Activated CD4-positive, alpha-beta T cell treated with anti-CD3 and anti-CD28 coated beads for 36 hours (primary cell): ENCODE measurements at places on chromosomes 16 and 17. TPM values are rescaled to one million over a fixed set of nuclear protein-coding genes. Genes with fewer than 3 reads are reported as not detected.

DNA sequence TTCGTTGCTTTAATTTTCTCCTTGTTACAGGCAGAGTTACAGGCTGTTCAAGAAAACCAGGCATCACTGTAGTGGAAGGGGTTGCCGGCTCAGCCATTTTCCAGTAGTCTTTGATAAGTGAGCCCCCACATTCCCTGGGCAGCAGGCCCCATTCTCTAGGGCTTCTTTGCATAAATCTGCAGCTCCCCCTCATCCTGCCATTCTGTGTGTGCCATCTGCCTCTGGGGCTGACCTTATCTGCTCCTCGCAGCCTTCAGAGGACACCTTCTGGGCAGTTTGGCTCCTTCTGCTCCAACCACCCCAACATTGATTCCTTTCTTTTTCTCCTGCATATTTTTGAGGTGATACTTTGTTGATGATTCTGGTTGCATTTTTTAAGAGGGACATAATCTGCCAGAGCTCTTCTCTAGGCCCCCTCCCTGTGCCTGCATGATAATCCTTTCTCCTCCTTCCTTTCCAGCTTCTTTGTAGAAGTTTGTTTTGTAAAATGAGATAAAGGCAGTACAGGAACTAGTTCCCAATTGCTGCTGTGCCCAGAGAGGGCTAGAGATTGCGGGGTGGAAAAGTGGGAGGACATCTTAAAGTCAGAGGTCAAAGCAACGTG lies 17.1 kb downstream of the RND2 start:
- no peaks in the 10 kb centered on the region for H3K4me1 ChIP-seq
- H3K36me3 ChIP-seq, result peaks cover 18% of the 10 kb centered on the region
- no peak overlapping the region for H3K4me3 ChIP-seq
- no peaks in the 10 kb centered on the region for H3K27me3 ChIP-seq

KNOP1 gene
- 28.9 TPM for total RNA-seq

TK2 gene
- total RNA-seq, result 6.4 TPM

- no peak for DNase-seq
- H3K36me3 ChIP-seq, result peaks cover 2% of the 10 kb centered on the region
- no peaks in the 10 kb centered on the region for H3K27me3 ChIP-seq
- H3K27ac ChIP-seq, result no peak overlapping the region
- H3K4me1 ChIP-seq, result no peaks in the 10 kb centered on the region
- H3K4me3 ChIP-seq, result no peak overlapping the region
These were observed 546.0 kb upstream of the PSMD7 start for GRCh38 chr16:73750639-73751038.

MYH3 gene
- 3.5 TPM for total RNA-seq

GRCh38 chr17:63494300-63494928 lies 17.6 kb downstream of the ACE start:
- H3K27ac ChIP-seq, result no peak overlapping the region
- H3K4me3 ChIP-seq, result no peak overlapping the region
- no peaks in the 10 kb centered on the region for H3K27me3 ChIP-seq
- H3K36me3 ChIP-seq, result no peaks in the 10 kb centered on the region

- H3K27me3 ChIP-seq, result peaks cover 14% of the 10 kb centered on the region
- no peak overlapping the region for H3K27ac ChIP-seq
- H3K4me3 ChIP-seq, result no peak overlapping the region
- no peaks in the 10 kb centered on the region for H3K36me3 ChIP-seq
- no peak for DNase-seq
These were observed 4.1 kb upstream of the CCL13 start for GRCh38 chr17:34352191-34352590.

- peak; percentile 32 for DNase-seq
- no peak overlapping the region for H3K4me3 ChIP-seq
- H3K4me1 ChIP-seq, result peaks cover 7% of the 10 kb centered on the region
- no peaks in the 10 kb centered on the region for H3K27me3 ChIP-seq
These were observed 79.3 kb downstream of the EMP2 start for GRCh38 chr16:10501016-10501607.

- no peaks in the 10 kb centered on the region for H3K4me1 ChIP-seq
- DNase-seq, result no peak
- H3K36me3 ChIP-seq, result no peaks in the 10 kb centered on the region
- peaks cover 11% of the 10 kb centered on the region for H3K27me3 ChIP-seq
These were observed 49.3 kb upstream of the JPH3 start for GRCh38 chr16:87552772-87553573.

KRT31 gene
- not detected for total RNA-seq

- no peak overlapping the region for H3K27ac ChIP-seq
- no peak overlapping the region for H3K4me3 ChIP-seq
- peaks cover 32% of the 10 kb centered on the region for H3K4me1 ChIP-seq
- DNase-seq, result peak; percentile 47
- H3K36me3 ChIP-seq, result peaks cover 11% of the 10 kb centered on the region
These were observed 7.5 kb upstream of the ARMC5 start for GRCh38 chr16:31451681-31452351.

DNA sequence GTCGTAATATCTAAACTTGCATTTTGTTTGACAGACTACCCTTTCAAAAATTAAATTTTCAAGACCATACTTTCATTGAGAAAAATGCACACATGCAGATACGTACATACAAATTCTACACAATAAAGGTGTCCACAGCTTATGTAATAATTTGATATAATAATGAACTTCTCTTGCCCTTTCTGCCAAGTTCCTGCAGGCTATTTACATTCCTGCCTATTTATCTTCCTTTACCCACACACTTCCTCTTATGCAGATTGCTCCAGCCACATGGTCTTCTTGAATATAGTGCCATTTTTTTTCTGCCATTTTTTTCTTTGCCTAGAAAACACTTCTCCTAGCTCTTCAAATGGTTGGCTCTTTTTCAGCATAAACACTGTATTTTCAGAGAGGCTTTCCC lies 826.9 kb upstream of the CDH8 start:
- no peaks in the 10 kb centered on the region for H3K4me1 ChIP-seq
- H3K36me3 ChIP-seq, result no peaks in the 10 kb centered on the region
- H3K4me3 ChIP-seq, result no peak overlapping the region
- H3K27me3 ChIP-seq, result no peaks in the 10 kb centered on the region
- H3K27ac ChIP-seq, result no peak overlapping the region

- no peaks in the 10 kb centered on the region for H3K4me1 ChIP-seq
- H3K27ac ChIP-seq, result no peak overlapping the region
- H3K4me3 ChIP-seq, result no peak overlapping the region
- peaks cover 2% of the 10 kb centered on the region for H3K27me3 ChIP-seq
- DNase-seq, result no peak
- no peaks in the 10 kb centered on the region for H3K36me3 ChIP-seq
These were observed 274.9 kb upstream of the CCL2 start for GRCh38 chr17:33980193-33980592.

- H3K27ac ChIP-seq, result peak overlapping the region; percentile 98
- no peak for DNase-seq
- no peaks in the 10 kb centered on the region for H3K27me3 ChIP-seq
- H3K4me3 ChIP-seq, result no peak overlapping the region
- H3K36me3 ChIP-seq, result peaks cover 5% of the 10 kb centered on the region
These were observed 40.0 kb downstream of the TBC1D16 start for GRCh38 chr17:79995696-79996095.

DNA sequence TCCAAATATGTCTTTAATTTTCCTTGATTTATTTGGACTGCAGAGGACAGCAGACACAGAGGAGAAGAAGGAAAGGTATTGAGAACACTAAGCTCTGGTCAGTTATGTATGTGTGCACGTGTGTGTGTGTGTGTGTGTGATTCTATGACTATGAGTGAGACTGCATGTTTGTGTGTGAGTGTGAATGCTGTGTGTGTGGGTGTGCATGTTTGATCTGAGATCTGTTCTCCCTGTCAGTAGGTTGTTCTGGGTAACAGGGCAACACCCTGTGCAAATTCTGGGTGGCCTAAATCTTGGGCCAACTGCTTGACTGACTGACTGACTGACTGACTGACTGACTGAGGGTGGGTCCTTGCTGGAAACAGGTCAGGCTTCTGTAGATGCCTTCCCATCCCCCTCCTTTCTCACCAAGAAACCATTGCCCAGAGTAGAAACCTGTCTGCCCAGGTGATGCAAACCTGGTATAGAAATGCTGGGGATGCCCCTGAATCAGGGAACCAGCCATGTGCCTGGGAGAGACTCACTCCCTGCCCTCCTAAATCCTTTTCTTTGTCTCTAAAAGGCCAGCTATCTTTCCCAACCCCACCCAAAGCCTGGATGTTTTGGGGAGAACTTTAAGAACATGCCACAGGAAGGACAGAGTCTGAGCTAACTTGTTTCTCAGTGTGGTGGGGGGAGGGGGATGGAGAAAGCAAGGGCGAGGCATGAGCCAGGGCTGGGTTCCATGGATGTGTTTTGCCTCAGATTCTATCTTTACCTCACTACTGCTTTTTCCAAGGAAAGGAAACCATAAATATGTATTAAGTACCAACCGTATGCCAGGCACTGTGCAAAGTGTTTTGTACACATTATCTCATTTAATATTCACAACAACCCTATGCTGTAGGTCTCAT lies 4.5 kb upstream of the NR1D1 start:
- peak overlapping the region; percentile 53 for H3K27ac ChIP-seq
- H3K4me1 ChIP-seq, result peaks cover 91% of the 10 kb centered on the region
- H3K4me3 ChIP-seq, result no peak overlapping the region

HOXB7 gene
- total RNA-seq, result 0.25 TPM

JPT2 gene
- 111 TPM for total RNA-seq

CCDC78 gene
- 1.8 TPM for total RNA-seq

LDHD gene
- not detected for total RNA-seq

DNA sequence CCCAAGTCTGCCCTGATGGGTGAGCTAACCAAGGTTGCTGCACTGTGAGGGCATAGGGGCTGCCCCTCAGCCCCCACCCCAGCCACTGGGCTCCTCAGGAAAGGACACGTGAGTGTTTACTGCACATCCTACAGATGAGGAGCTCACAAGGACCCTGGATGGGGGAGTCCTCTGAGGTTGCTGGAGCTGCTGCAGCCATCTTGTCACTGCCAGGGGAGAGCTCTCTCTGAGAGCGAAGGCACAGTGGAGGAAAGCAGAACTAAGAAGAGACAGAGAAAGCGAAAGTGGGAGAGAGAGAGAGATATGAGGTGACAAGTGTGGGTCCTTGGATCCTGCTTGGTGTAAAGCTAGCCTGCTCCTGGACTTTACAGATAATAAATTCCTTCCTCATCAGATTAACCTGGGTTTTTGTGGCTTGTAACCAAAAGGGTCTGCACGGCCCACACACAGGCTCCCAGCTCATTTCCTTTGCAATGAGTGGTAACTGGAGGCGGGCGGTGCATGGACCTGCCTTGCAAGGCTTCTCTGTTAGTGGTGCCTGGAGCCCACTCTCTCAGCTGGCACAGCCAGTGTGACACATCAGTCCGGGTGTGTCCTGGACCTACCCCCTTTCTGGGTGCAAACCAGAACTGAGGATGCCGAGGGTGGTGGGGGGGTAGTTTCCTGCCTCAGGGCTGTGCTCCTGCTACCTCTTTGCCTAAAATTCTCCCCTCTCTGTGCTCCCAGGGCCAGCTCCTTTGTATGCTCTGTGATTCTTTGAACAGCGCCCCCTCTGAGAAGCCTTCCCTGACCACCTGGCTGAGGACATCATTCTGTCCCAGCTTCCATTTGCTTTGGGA lies 14.2 kb downstream of the SNX20 start:
- peaks cover 21% of the 10 kb centered on the region for H3K36me3 ChIP-seq
- peak; percentile 71 for DNase-seq
- H3K4me3 ChIP-seq, result peak overlapping the region; percentile 69
- no peaks in the 10 kb centered on the region for H3K27me3 ChIP-seq

DNA sequence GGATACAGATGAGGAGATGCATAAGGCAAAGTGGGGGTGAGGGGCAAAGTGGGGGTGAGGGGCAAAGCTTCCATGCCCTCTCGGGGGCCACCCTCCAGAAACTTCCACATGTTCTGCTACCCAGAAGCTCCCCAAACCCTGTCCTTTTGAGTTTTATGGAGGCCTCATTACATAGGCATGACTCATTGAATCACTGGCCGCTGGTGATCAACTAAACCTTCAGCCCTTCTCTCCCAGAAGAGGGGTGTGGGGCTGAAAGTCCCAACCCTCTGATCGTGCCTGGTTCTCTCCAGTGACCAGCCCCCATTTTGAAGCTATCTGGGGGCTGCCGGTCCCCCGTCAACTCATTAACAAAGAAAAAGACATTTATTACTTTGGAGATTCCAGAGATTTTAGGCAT lies 27.5 kb downstream of the ITGAE start:
- DNase-seq, result no peak
- no peaks in the 10 kb centered on the region for H3K36me3 ChIP-seq
- H3K4me1 ChIP-seq, result peaks cover 25% of the 10 kb centered on the region

DNA sequence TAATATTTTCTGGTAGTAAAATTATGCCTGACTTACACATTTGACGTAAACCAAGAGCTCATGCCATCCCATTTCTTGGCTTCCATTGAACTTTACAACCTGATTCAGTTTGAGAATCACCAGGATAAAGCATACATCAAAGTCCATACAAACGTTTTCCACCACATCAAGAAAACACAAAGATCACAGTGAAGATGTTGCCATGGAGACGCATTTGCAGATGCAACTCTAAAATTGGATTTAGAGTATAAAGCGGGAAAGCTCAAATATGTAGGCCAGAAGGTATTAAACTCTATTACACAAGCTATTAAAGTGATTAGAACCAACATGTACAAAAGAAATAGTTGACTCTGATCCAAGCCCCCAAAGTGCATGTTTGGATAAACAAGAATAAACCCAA lies 10.4 kb downstream of the C16orf46 start:
- no peaks in the 10 kb centered on the region for H3K36me3 ChIP-seq
- H3K27me3 ChIP-seq, result no peaks in the 10 kb centered on the region
- H3K4me3 ChIP-seq, result no peak overlapping the region

GRCh38 chr17:17729620-17730249 lies 48.5 kb downstream of the RAI1 start:
- no peak overlapping the region for H3K27ac ChIP-seq
- no peaks in the 10 kb centered on the region for H3K36me3 ChIP-seq
- DNase-seq, result peak; percentile 71
- H3K27me3 ChIP-seq, result no peaks in the 10 kb centered on the region
- no peak overlapping the region for H3K4me3 ChIP-seq

- no peak overlapping the region for H3K27ac ChIP-seq
- H3K36me3 ChIP-seq, result no peaks in the 10 kb centered on the region
- no peak overlapping the region for H3K4me3 ChIP-seq
- DNase-seq, result no peak
- H3K4me1 ChIP-seq, result peaks cover 44% of the 10 kb centered on the region
These were observed 10.2 kb upstream of the CBX8 start for GRCh38 chr17:79806863-79807720.

GRCh38 chr17:38563362-38564253 lies 42.1 kb downstream of the SRCIN1 start:
- H3K27me3 ChIP-seq, result peaks cover 71% of the 10 kb centered on the region
- H3K27ac ChIP-seq, result no peak overlapping the region
- H3K4me1 ChIP-seq, result peaks cover 23% of the 10 kb centered on the region
- no peak overlapping the region for H3K4me3 ChIP-seq
